ENCODE measurements at places on chromosomes 3 and 15. TPM values are rescaled to one million over a fixed set of nuclear protein-coding genes. Genes with fewer than 3 reads are reported as not detected.

GRAMD1C gene
- 4.2 TPM for total RNA-seq

GRK7 gene
- total RNA-seq = not detected

DNA sequence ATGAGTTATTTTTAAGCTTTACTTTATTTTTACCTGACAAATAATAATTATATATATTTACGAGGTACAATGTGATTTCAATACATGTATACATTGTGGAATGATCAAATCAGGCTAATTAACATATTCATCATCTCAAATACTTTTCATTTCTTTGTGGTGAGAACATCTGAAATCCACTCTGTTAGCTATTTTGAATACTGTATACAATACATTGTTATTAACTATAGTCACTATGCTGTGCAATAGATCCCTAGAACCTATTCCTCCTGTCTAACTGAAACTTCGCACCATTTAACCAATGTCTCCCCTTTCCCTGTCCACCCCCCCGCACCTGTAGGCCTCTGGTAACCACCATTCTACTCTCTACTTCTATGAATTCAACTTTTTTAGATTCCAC lies 7.9 kb upstream of the SPPL2A start:
- no peaks in the 10 kb centered on the region for H3K27me3 ChIP-seq
- DNase-seq = no peak
- H3K27ac ChIP-seq = no peak overlapping the region
- H3K4me1 ChIP-seq = peaks cover 3% of the 10 kb centered on the region
- no peaks in the 10 kb centered on the region for H3K36me3 ChIP-seq

DNA sequence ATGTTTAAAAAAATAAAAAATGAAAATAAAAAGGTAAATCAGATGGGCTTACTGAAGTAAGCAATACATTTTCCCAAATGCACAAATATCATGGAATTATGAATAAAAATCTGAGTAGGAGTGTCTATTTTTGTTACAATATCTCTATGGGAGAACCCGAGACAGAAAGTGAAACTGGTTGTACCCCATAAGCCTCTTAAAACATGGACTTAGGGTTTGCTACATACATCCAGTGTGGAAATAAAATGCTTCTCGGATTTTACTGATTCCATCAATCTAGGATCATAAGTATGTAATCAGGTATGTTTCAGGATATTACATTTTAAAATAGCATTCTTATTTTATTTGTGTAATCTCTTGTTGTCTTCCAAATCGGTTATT lies 177.8 kb upstream of the CDIN1 start:
- no peak for DNase-seq
- H3K27me3 ChIP-seq = no peaks in the 10 kb centered on the region
- no peak overlapping the region for H3K4me3 ChIP-seq
- H3K4me1 ChIP-seq = no peaks in the 10 kb centered on the region

GRCh38 chr3:101027286-101027685 lies 34.1 kb upstream of the ABI3BP start:
- no peaks in the 10 kb centered on the region for H3K27me3 ChIP-seq
- no peaks in the 10 kb centered on the region for H3K36me3 ChIP-seq
- DNase-seq = no peak
- no peak overlapping the region for H3K27ac ChIP-seq
- H3K4me3 ChIP-seq = no peak overlapping the region
- H3K4me1 ChIP-seq = no peaks in the 10 kb centered on the region

IGF1R gene
- total RNA-seq = 57.4 TPM

- no peak overlapping the region for H3K27ac ChIP-seq
- no peaks in the 10 kb centered on the region for H3K27me3 ChIP-seq
- DNase-seq = no peak
- H3K4me3 ChIP-seq = no peak overlapping the region
- no peaks in the 10 kb centered on the region for H3K4me1 ChIP-seq
These were observed 1068.6 kb upstream of the CADM2 start for GRCh38 chr3:83890039-83890762.

RAB6B gene
- 3.2 TPM for total RNA-seq

LPP gene
- total RNA-seq = 147 TPM

GRCh38 chr15:48493763-48494225 lies 151.7 kb downstream of the FBN1 start:
- H3K27me3 ChIP-seq = no peaks in the 10 kb centered on the region
- H3K36me3 ChIP-seq = no peaks in the 10 kb centered on the region
- H3K4me3 ChIP-seq = no peak overlapping the region
- DNase-seq = no peak
- H3K4me1 ChIP-seq = no peaks in the 10 kb centered on the region
- H3K27ac ChIP-seq = no peak overlapping the region

- no peak overlapping the region for H3K4me3 ChIP-seq
- no peak for DNase-seq
- no peak overlapping the region for H3K27ac ChIP-seq
- peaks cover 7% of the 10 kb centered on the region for H3K4me1 ChIP-seq
- no peaks in the 10 kb centered on the region for H3K27me3 ChIP-seq
- H3K36me3 ChIP-seq = no peaks in the 10 kb centered on the region
These were observed 60.4 kb downstream of the CACNA2D2 start for GRCh38 chr3:50442945-50443579.

DNA sequence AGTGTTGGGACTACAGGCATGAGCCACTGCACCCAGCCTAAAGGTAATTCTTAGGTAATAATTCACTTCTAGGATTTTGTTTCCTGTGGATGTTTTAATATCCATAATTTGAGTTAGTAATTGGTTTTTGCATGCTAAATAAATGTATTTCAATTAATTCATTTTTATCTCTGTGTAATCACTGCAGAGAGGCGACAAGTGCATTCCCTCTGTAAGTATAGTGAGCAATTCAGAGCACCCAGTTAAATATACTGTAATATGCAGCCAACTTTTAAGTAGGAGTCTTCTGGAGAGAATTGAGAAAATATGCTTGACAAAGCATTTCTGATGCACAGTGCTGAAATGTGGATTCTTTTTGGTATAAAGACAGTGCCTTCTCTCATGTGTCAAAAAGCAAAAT lies 5.7 kb downstream of the TBC1D23 start:
- H3K4me1 ChIP-seq = no peaks in the 10 kb centered on the region
- H3K4me3 ChIP-seq = no peak overlapping the region
- H3K27me3 ChIP-seq = no peaks in the 10 kb centered on the region
- no peak overlapping the region for H3K27ac ChIP-seq
- no peaks in the 10 kb centered on the region for H3K36me3 ChIP-seq

- no peaks in the 10 kb centered on the region for H3K27me3 ChIP-seq
- no peaks in the 10 kb centered on the region for H3K36me3 ChIP-seq
- no peak overlapping the region for H3K4me3 ChIP-seq
- H3K4me1 ChIP-seq = no peaks in the 10 kb centered on the region
- no peak overlapping the region for H3K27ac ChIP-seq
These were observed 110.0 kb downstream of the AQP9 start for GRCh38 chr15:58247855-58248842.

DNA sequence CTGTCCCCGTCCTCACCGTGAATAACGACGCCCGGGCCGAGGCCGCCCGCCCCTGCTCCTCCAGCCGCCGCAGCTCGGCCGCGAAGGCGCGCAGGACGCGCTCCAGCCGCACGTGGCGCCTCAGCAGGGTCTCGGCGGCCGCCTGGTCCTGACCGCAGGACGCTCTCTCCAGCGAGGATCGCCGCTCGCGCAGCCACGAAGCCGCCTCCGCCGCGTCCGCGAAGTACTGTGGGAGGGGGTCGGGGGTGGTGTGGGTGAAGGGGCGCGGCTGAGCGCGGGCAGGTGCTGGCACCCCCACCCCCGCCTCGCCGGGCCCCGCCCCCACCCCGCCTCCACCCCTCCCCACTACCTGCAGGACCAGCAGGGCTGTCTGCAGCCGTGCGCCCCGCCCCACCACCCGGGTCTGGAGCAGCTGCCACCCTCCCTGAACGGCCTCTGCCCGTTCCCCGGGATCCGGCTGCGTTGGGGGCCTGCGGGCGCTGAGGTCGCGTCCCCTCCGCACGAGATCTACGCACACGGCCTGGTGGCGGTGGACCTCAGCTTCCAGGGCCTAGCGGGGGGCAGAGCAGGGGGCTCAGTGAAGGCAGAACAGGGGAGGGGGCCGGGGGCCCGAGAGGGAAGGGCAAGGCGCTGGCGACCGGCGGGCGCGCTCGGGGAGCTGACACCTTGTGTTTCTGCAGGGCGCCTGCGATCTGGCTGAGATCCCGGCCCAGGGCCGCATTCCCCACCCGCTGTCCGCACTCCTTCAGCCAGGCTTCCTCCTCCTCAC lies 11.7 kb downstream of the SPTBN5 start:
- H3K36me3 ChIP-seq = no peaks in the 10 kb centered on the region
- no peaks in the 10 kb centered on the region for H3K27me3 ChIP-seq
- H3K27ac ChIP-seq = no peak overlapping the region
- H3K4me3 ChIP-seq = no peak overlapping the region
- no peaks in the 10 kb centered on the region for H3K4me1 ChIP-seq
- no peak for DNase-seq

- no peak overlapping the region for H3K4me3 ChIP-seq
- H3K4me1 ChIP-seq = no peaks in the 10 kb centered on the region
- no peaks in the 10 kb centered on the region for H3K36me3 ChIP-seq
- no peak for DNase-seq
- no peaks in the 10 kb centered on the region for H3K27me3 ChIP-seq
- no peak overlapping the region for H3K27ac ChIP-seq
These were observed 130.3 kb upstream of the ZPLD1 start for GRCh38 chr3:102304550-102304949.

GRCh38 chr15:69829974-69830373 lies 267.7 kb downstream of the TLE3 start:
- H3K27me3 ChIP-seq = no peaks in the 10 kb centered on the region
- no peak overlapping the region for H3K4me3 ChIP-seq
- H3K36me3 ChIP-seq = no peaks in the 10 kb centered on the region
- H3K27ac ChIP-seq = no peak overlapping the region
- no peak for DNase-seq

ANKRD34C gene
- not detected for total RNA-seq

DNA sequence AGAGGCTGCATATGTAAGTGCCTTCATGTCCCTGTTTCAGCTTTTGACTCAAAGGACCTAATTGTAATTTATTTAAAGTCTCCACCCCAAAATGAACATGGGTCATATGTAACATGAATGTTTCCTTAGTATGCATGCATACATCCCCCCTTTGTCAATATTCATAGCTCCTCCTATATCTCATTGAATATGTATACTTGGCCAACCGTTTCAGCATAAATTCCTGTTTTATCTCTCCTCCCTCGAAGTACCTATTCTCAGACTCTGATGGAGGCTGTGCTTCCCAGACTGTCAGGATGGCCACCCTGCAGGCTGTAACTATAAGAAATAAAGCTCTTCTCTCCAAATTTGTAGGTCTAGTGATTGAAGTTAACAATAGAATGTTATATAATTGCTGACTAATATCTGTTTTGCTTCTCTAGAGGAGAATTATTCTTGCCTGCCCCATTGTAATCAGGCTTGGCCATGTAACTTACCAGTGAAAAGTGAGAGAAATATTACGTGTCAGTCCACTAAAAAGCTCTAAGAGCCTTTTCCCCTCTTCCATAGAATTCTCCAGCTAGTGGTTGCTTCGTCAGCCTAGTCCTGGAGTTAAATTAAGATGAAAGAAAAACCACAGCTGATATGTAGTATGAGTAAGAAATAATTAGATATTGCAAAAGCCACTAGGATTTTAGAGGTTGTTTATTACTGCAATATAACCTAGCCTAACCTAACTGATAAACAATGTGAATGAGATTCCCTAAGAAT lies 245.1 kb downstream of the ZNF385D start:
- H3K4me3 ChIP-seq = no peak overlapping the region
- H3K27me3 ChIP-seq = no peaks in the 10 kb centered on the region
- no peak for DNase-seq
- no peaks in the 10 kb centered on the region for H3K36me3 ChIP-seq
- no peaks in the 10 kb centered on the region for H3K4me1 ChIP-seq

TTLL13 gene
- not detected for total RNA-seq

DNA sequence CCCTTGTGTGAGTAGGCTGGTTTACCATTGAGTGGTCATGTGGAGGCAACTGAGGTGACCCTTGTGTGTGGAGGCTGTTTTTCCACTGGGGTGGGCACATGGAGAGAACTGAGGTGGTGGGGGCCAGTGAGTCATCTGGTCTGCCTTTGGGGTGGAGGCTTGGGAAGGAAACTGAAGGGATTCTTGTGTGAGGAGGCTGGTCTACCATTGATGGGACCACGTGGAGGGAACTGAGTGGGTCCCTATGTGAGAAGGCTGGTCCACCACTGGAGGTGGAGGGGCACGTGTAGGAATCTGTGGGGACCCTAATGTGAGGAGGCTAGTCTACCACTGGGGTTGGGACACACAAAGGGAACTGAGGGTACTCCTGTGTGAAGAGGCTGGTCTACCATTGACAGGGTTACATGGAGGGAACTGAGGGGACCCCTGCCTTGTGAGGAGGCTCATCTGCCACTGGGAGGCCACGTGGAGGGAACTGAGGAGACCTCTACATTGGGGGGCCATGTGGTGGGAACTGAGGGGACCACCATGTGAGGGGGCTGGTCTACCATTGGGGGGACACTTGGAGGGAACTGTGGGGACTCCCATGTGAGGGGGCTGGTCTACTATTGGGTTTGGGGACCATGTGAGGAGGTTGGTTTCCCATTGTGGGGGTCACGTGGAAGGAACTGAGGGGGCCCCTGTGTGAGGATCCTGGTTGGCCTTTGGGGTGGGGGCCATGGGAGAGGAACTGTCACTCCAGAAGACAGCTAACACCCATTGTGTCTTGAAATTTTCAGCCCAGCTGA lies 164.5 kb downstream of the WNT7A start:
- H3K27ac ChIP-seq = no peak overlapping the region
- H3K4me1 ChIP-seq = no peaks in the 10 kb centered on the region
- no peak for DNase-seq

DNA sequence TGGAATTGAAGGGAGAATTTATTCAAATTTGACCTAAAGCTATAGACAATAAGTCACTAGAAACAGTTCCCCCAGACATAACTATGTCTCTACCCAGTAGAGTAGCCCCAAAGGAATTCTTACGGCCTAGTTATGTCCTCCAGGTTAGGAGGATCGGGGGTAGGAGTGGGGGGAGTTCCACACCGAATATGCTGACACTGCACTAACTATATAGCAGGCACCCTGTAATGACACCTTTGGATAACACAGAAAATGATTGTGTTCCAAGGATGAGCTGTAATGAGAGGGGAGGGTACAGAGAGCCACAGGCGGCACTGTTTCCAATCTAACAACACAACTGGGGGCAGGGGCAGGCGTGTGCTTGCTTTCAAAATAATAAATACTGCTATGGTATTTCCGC lies 376.2 kb upstream of the RORA start:
- no peak overlapping the region for H3K27ac ChIP-seq
- H3K27me3 ChIP-seq = no peaks in the 10 kb centered on the region
- H3K4me1 ChIP-seq = no peaks in the 10 kb centered on the region
- H3K4me3 ChIP-seq = no peak overlapping the region
- no peaks in the 10 kb centered on the region for H3K36me3 ChIP-seq
- DNase-seq = no peak

GRCh38 chr15:39591141-39591895 lies 10.4 kb downstream of the THBS1 start:
- peaks cover 8% of the 10 kb centered on the region for H3K4me1 ChIP-seq
- no peak overlapping the region for H3K4me3 ChIP-seq
- peaks cover 6% of the 10 kb centered on the region for H3K36me3 ChIP-seq
- H3K27ac ChIP-seq = no peak overlapping the region
- no peaks in the 10 kb centered on the region for H3K27me3 ChIP-seq

GOLGA6B gene
- total RNA-seq = not detected

IL17RD gene
- total RNA-seq = 3.1 TPM

- DNase-seq = no peak
- H3K4me1 ChIP-seq = no peaks in the 10 kb centered on the region
- no peaks in the 10 kb centered on the region for H3K36me3 ChIP-seq
- no peak overlapping the region for H3K27ac ChIP-seq
- no peak overlapping the region for H3K4me3 ChIP-seq
These were observed 228.1 kb downstream of the FEZF2 start for GRCh38 chr3:62145086-62145757.

- no peaks in the 10 kb centered on the region for H3K27me3 ChIP-seq
- H3K4me3 ChIP-seq = no peak overlapping the region
- no peak overlapping the region for H3K27ac ChIP-seq
- no peaks in the 10 kb centered on the region for H3K36me3 ChIP-seq
- DNase-seq = no peak
- no peaks in the 10 kb centered on the region for H3K4me1 ChIP-seq
These were observed 69.9 kb downstream of the LYZL4 start for GRCh38 chr3:42340466-42340865.

ASB14 gene
- not detected for total RNA-seq

Measured in Caco-2 (cell line).